ENCODE measurements at places on chromosomes 1 and 21. TPM values are rescaled to one million over a fixed set of nuclear protein-coding genes. Genes with fewer than 3 reads are reported as not detected.
A peak's percentile ranks its signal among the peaks of the same experiment; 100 is the strongest.

GRCh38 chr21:45411810-45412206 is 6.8 kb downstream of the COL18A1 start:
- no peaks in the 10 kb centered on the region for H3K36me3 ChIP-seq
- DNase-seq = no peak
- H3K27ac ChIP-seq = no peak overlapping the region
- no peak overlapping the region for H3K4me3 ChIP-seq
- H3K4me1 ChIP-seq = peaks cover 22% of the 10 kb centered on the region

- H3K27ac ChIP-seq = no peak overlapping the region
- no peaks in the 10 kb centered on the region for H3K27me3 ChIP-seq
- no peak overlapping the region for H3K4me3 ChIP-seq
- no peak for DNase-seq
- H3K36me3 ChIP-seq = no peaks in the 10 kb centered on the region
These were observed 150.3 kb downstream of the NCAM2 start for GRCh38 chr21:21148514-21148913.

GRCh38 chr1:169184812-169185211 is 78.3 kb downstream of the ATP1B1 start:
- H3K4me3 ChIP-seq = no peak overlapping the region
- no peak overlapping the region for H3K27ac ChIP-seq
- H3K36me3 ChIP-seq = no peaks in the 10 kb centered on the region
- H3K4me1 ChIP-seq = no peaks in the 10 kb centered on the region
- no peaks in the 10 kb centered on the region for H3K27me3 ChIP-seq
- DNase-seq = no peak

GRCh38 chr1:30702823-30703222 is 20.6 kb downstream of the MATN1 start:
- DNase-seq = no peak
- no peaks in the 10 kb centered on the region for H3K36me3 ChIP-seq

- DNase-seq = peak; percentile 40
- H3K4me1 ChIP-seq = peaks cover 37% of the 10 kb centered on the region
- H3K36me3 ChIP-seq = peaks cover 23% of the 10 kb centered on the region
These were observed 759 bp downstream of the AHCTF1 start for GRCh38 chr1:246930830-246931548.

DNA sequence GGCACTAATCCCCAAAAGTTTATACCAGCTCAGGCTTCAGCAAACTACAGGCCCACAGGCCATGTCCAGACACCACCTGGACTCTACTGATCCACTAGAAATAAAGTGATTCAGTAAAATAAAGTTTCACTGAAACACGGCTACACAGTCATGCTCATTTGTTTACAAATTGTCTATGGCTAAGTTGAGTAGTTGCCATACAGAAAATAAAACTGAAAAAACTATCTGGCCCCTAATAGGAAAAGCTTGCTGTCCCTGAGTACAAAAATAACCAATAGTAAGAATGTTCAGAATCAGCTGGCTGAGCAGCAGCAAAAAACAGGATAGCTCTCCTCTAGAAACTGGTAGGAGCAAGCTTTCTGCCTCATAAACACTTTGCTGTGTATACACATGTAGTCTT is 221.5 kb downstream of the RERE start:
- no peak overlapping the region for H3K27ac ChIP-seq
- H3K4me1 ChIP-seq = peaks cover 42% of the 10 kb centered on the region
- DNase-seq = no peak
- H3K36me3 ChIP-seq = peaks cover 8% of the 10 kb centered on the region
- no peaks in the 10 kb centered on the region for H3K27me3 ChIP-seq
- no peak overlapping the region for H3K4me3 ChIP-seq

GRCh38 chr1:219402925-219403324 is 210.0 kb downstream of the ZC3H11B start:
- no peak overlapping the region for H3K27ac ChIP-seq
- no peaks in the 10 kb centered on the region for H3K27me3 ChIP-seq
- peaks cover 5% of the 10 kb centered on the region for H3K36me3 ChIP-seq
- no peak overlapping the region for H3K4me3 ChIP-seq
- no peak for DNase-seq
- H3K4me1 ChIP-seq = no peaks in the 10 kb centered on the region

DNA sequence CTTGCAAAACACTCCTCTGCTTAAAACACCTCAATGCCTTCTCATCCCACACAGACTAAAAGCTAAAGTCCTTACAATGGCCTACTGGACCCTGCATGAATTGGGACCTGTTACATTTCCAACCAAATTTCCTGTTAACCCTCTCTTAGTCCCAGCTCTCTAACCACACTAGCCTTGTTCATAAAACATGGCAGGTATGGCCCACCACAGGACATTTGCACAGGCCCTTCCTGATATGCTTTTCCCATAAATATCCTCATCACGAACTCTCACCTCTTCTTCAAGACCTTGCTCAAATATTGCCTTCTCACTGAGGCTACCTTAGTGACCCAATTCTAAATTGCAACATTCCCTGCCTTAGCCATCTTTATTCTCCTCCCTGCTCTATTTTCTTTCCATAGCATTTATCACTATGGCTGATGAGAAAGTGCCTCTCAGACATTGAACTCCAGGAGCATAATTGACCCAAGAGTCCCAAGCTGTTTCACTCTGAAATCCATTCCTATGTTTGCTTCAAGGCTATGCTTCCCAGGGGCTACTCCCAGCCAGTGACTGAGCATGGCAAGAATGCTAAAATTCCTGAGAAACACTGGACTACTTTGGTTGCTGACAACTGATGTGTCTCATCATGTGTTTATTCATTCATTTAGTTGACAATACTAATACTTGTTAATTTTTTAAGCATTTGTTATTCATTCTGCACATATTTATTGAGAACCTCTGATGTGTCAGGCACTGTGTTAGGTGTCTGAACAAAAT is 2.7 kb upstream of the PALMD start:
- H3K27me3 ChIP-seq = no peaks in the 10 kb centered on the region

DNA sequence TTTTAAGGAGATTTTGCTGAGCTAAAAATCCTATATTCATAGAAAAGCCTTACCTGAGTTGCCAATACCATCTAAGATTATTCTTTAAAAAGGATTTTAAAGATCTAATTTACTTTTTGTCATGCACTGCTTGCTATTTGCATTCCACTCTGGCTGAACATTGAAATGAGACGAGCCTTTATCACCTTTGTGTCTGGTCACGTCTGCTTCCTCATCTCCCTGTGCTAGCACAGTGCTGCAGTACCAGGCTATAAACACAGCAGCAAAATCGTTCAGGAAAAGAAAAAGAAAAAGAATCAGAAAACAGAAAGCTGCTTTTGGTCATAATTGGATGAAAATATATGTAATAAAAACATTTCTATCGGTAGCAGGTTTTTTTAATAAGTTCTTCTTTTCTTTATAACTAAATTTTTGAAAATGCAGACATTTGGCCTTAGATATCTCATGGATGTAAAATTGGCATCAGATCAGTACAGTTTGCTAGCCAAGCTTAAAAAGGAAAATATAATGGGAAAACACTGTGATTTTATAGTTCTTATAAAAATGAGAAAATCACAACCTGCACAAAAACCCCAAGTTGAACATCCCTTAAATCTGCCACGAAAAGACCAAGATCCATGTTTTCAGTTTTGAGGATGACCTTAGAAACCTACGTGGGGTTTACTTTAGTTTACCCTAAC is 735.7 kb upstream of the CXADR start:
- no peak for DNase-seq
- no peaks in the 10 kb centered on the region for H3K27me3 ChIP-seq
- no peak overlapping the region for H3K27ac ChIP-seq
- peaks cover 3% of the 10 kb centered on the region for H3K36me3 ChIP-seq
- H3K4me1 ChIP-seq = peaks cover 8% of the 10 kb centered on the region

DNA sequence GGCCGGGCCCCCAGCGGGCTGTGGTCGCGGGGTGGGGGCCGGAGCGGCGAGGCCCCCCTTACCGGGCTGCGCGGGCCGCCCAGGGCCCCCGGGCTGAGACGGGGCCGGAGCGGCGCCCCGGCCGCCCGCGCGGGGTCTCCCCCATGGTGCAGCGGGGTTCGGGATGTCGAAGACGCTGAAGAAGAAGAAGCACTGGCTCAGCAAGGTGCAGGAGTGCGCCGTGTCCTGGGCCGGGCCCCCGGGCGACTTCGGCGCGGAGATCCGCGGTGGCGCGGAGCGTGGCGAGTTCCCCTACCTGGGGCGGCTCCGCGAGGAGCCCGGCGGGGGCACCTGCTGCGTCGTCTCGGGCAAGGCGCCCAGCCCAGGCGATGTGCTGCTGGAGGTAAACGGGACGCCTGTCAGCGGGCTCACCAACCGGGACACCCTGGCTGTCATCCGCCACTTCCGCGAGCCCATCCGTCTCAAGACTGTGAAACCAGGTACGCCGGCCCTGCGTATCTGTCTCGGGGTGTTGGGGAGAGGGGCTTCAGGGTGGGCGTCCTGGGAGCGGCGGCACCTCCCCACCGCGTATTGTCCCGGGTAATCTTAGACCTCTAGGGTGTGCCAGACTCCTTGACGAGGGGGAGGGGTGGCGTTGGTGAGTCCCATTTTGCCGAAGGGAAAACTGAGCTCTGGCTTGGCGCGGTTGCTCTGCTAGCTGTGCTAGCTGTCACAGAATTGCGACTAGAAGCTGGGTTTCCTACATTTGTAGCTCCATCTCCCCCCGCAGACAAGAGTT is 745 bp downstream of the MAGI3 start:
- H3K27ac ChIP-seq = no peak overlapping the region
- H3K4me3 ChIP-seq = peak overlapping the region; percentile 95
- H3K36me3 ChIP-seq = no peaks in the 10 kb centered on the region

GRCh38 chr1:55955016-55955621 is 624.2 kb downstream of the PLPP3 start:
- no peak overlapping the region for H3K27ac ChIP-seq
- no peaks in the 10 kb centered on the region for H3K36me3 ChIP-seq
- no peak overlapping the region for H3K4me3 ChIP-seq

DNA sequence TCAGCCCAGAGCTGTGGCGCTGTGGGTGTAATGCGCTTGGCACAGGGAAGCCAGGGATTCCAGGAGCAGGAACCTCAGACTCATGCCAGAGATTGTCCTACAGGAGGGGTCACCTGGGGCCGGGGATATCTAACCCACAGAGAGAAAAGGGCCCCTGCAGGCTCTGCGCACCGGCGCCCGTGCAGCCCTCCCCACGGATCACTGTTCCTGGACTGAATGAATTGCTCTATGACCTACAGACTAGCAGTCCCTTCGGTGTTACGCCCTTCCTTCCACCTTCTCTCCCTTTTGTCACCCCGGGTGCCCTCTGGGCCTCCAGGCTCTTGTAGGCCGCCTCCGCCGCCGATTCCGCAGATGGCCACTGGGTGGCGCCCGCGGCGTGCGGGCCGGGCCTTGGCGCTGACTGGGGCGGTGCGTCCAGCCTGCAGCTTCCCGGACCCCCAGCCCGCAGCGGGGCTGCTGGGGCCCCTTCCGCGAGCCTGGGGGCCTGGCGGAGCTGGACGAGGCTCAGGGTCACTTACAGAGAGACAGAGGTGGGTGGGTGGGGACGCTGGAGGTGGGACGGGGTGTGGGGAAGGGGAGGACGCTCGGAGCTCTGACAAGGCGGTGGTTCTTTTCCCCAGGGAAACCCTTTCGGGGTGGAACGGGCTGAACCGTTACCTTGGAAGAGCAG is 101.3 kb downstream of the IER5 start:
- no peaks in the 10 kb centered on the region for H3K4me1 ChIP-seq
- H3K27ac ChIP-seq = no peak overlapping the region
- H3K4me3 ChIP-seq = no peak overlapping the region

GRCh38 chr1:197441999-197442414 is 174.0 kb downstream of the CRB1 start:
- peaks cover 27% of the 10 kb centered on the region for H3K4me1 ChIP-seq
- no peak overlapping the region for H3K4me3 ChIP-seq
- no peak for DNase-seq
- H3K36me3 ChIP-seq = no peaks in the 10 kb centered on the region
- H3K27me3 ChIP-seq = no peaks in the 10 kb centered on the region
- H3K27ac ChIP-seq = no peak overlapping the region

DNA sequence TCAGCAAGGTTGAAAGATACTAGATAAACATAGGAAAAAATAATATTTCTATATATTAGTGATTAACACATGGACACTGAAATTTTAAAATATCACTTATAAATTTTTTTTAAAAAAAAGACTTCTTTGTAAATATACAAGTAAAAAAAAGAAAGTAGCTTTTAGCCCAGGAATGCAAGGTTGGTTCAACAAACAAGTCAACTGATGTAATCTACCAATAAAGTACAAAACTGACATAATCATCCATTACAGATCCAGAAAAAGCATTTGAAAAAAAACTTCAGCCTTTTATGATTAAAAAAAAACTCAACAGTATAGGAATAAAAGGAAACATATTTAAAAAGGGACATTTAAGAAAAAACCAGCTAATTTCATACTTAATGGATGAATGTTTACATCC is 48.4 kb downstream of the TRMT1L start:
- no peak for DNase-seq
- peaks cover 44% of the 10 kb centered on the region for H3K36me3 ChIP-seq
- H3K4me3 ChIP-seq = no peak overlapping the region
- H3K27ac ChIP-seq = no peak overlapping the region
- H3K4me1 ChIP-seq = peaks cover 8% of the 10 kb centered on the region

- peak overlapping the region; percentile 17 for H3K27ac ChIP-seq
- H3K36me3 ChIP-seq = no peaks in the 10 kb centered on the region
These were observed 126.9 kb downstream of the ESRRG start for GRCh38 chr1:216596281-216596862.

GRCh38 chr1:19655718-19656080 is 9.0 kb upstream of the HTR6 start:
- peak overlapping the region; percentile 62 for H3K27ac ChIP-seq
- peaks cover 21% of the 10 kb centered on the region for H3K4me1 ChIP-seq
- no peak for DNase-seq

GRCh38 chr21:45922648-45923047 is 58.9 kb upstream of the COL6A1 start:
- no peak for DNase-seq
- no peak overlapping the region for H3K4me3 ChIP-seq
- H3K4me1 ChIP-seq = no peaks in the 10 kb centered on the region
- no peak overlapping the region for H3K27ac ChIP-seq
- peaks cover 3% of the 10 kb centered on the region for H3K36me3 ChIP-seq

The FALEC gene
- total RNA-seq = 1.2 TPM

The LRRC38 gene
- not detected for total RNA-seq

The TRPM2 gene
- total RNA-seq = not detected

The CFHR3 gene
- total RNA-seq = 0.86 TPM

The CHIA gene
- not detected for total RNA-seq

The PTBP2 gene
- 75.5 TPM for total RNA-seq

The PLA2G2F gene
- total RNA-seq = not detected

The GLRX2 gene
- total RNA-seq = 20.5 TPM

The CFAP45 gene
- not detected for total RNA-seq

The CR1 gene
- total RNA-seq = not detected

The EXTL1 gene
- 7.6 TPM for total RNA-seq

All from neural crest cell (in vitro differentiated cells).